ENCODE measurements at places on chromosomes 5 and 9.

DNA sequence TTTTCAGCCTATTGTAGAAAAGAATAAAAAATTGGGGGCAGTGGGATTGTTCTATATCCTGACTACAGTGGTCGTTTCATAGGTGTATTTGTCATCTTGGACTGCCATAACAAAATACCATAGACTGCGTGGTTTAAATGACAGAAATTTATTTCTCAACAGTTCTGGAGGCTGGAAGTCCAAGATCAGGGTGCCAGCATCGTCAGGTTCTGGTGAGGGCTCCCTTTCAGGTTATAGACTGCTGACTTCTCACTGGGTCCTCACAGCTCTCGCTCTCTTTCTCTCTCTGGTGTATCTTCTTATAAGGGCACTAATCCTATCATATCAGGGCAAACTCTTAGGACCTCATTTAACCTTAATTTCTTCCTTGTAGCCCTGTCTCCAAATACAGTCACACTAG is 356.7 kb upstream of the TRPC7 start:
- no peak for DNase-seq

GRCh38 chr9:75229605-75230332 is 141.5 kb downstream of the OSTF1 start:
- DNase-seq, result no peak

- DNase-seq, result no peak
Observed at GRCh38 chr9:18362901-18363685, 110.9 kb upstream of the ADAMTSL1 start.

DNA sequence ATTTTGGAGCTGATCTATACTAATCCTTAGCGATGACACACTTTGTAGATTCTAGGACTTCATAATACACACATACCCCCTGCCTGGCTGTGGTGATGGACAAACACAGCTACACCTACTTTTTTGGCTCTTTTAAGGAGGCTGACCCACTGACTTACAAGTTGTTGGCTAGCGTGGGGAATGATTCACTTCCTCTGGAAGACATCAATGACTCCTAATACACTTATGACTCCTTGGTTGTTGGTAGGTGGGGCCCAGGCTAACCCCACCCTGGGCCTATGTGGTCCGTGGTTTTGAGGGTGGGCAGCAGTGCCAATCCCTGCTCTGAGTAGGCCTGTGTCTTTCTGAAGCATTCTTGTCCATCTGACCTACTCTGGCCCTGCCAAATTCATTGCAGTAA is 144.4 kb downstream of the SLC12A2 start:
- no peak for DNase-seq

DNA sequence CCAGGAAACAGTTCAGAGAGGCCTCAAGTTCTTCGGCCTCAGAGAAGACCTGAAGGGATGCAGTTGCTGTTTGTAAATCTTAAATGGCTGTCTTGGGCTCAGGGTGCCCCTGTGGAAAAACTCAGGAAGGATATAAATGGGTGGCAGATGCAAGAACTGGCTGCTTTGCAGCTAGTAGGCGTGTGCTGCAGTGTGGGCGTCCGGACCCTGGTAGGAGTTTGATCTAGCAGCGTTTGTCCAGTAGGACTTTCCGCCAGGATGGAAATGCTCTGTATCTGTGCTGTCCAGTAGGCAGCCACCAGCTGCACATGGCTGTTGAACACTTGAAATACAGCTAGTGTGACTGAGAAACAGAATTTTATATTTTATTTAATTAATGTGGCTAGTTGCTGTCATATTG is 7.7 kb downstream of the CDX1 start:
- no peak for DNase-seq

Data from NCI-H1436 (cell line).